ENCODE measurements at places on chromosomes 7 and 10. TPM values are rescaled to one million over a fixed set of nuclear protein-coding genes. Genes with fewer than 3 reads are reported as not detected.

CRYGN gene
- 0.41 TPM for total RNA-seq

FOXI2 gene
- total RNA-seq = 0.08 TPM

SGCE gene
- total RNA-seq = 20.1 TPM

NRBF2 gene
- total RNA-seq = 8.9 TPM

VIPR2 gene
- 17.5 TPM for total RNA-seq

- H3K36me3 ChIP-seq = peaks cover 9% of the 10 kb centered on the region
- no peak for DNase-seq
- no peaks in the 10 kb centered on the region for H3K27me3 ChIP-seq
- H3K27ac ChIP-seq = peak overlapping the region; percentile 93
Measured at GRCh38 chr7:139683137-139683921, 94.5 kb downstream of the HIPK2 start.

- no peaks in the 10 kb centered on the region for H3K36me3 ChIP-seq
- no peak for DNase-seq
- H3K27ac ChIP-seq = no peak overlapping the region
- peaks cover 50% of the 10 kb centered on the region for H3K4me1 ChIP-seq
- H3K4me3 ChIP-seq = peak overlapping the region; percentile 95
- H3K27me3 ChIP-seq = no peaks in the 10 kb centered on the region
Measured at GRCh38 chr10:14879928-14880193, 1.2 kb downstream of the SUV39H2 start.

- no peaks in the 10 kb centered on the region for H3K36me3 ChIP-seq
- no peak for DNase-seq
- no peak overlapping the region for H3K4me3 ChIP-seq
- H3K27ac ChIP-seq = no peak overlapping the region
- H3K27me3 ChIP-seq = peaks cover 61% of the 10 kb centered on the region
Measured at GRCh38 chr7:70830060-70830395, 301.9 kb upstream of the GALNT17 start.

- DNase-seq = no peak
- no peaks in the 10 kb centered on the region for H3K4me1 ChIP-seq
- peaks cover 77% of the 10 kb centered on the region for H3K27me3 ChIP-seq
- no peaks in the 10 kb centered on the region for H3K36me3 ChIP-seq
Measured at GRCh38 chr7:157589680-157590079, 252.9 kb downstream of the DNAJB6 start.

DNA sequence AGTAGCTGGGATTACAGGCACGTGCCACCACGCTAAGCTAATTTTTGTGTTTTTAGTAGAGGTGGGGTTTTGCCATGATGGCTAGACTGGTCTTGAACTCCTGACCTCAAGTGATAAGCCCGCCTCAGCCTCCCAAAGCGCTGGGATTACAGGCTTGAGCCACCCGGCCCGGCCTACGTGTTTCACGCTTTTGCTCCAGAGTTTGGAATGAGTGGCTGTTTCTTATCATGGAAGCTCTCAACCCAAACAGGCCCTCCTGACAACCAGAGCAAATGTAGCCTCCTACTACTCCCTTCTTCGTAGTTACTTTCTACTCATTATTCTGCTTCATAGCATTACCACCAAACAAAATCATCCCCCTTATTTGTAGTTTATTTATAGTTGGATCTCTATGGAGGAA lies 26.8 kb upstream of the CASD1 start:
- peaks cover 5% of the 10 kb centered on the region for H3K4me1 ChIP-seq
- H3K4me3 ChIP-seq = no peak overlapping the region
- DNase-seq = no peak
- H3K36me3 ChIP-seq = no peaks in the 10 kb centered on the region
- H3K27ac ChIP-seq = no peak overlapping the region

GRCh38 chr7:118186501-118186900 lies 2.5 kb downstream of the LSM8 start:
- peaks cover 41% of the 10 kb centered on the region for H3K4me1 ChIP-seq
- peaks cover 39% of the 10 kb centered on the region for H3K36me3 ChIP-seq
- no peak for DNase-seq
- no peak overlapping the region for H3K27ac ChIP-seq
- no peak overlapping the region for H3K4me3 ChIP-seq

DNA sequence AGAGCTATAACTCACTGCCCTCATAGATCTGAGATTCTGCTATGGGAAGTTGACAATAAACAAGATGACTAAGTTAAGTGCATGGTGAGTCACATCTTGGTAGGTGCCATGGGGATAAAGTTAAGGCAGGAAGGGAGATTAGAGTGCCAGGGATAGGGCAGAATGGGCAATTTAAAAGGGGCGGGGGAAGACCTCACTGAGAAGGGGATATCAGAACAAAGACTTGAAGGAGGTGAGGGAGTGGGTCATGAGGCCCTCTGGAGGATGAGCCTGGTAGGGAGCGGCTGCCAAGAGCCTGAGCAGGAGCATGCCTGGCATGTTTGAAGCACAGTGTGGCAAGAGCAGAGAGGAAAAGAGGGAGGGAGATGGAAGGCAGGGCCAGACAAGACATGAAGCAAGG lies 34.8 kb upstream of the INMT start:
- H3K27me3 ChIP-seq = no peaks in the 10 kb centered on the region
- no peak for DNase-seq
- H3K4me1 ChIP-seq = no peaks in the 10 kb centered on the region
- H3K27ac ChIP-seq = no peak overlapping the region
- H3K4me3 ChIP-seq = no peak overlapping the region

DNA sequence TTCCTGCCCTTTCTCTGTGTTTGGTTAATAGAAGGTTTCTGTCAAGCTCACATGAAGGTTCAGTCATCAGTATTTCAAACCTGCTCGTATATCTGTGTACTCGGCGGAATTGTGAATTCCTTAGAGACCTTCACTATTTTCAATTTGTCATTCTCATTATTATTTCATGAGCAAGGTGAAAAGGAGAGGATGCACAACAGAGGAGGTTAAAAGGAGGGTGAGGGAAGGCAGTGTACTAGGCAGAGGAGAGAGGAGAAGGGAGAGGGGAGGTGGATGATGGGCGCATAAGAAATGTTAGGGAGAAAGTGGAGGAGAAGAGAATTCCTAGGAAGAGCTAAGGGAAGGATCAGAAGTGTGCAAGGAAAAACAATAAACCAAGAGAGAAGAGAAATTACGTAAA lies 185.0 kb upstream of the COBL start:
- DNase-seq = no peak
- peaks cover 7% of the 10 kb centered on the region for H3K27me3 ChIP-seq
- no peaks in the 10 kb centered on the region for H3K4me1 ChIP-seq
- H3K4me3 ChIP-seq = no peak overlapping the region
- H3K27ac ChIP-seq = no peak overlapping the region

DNA sequence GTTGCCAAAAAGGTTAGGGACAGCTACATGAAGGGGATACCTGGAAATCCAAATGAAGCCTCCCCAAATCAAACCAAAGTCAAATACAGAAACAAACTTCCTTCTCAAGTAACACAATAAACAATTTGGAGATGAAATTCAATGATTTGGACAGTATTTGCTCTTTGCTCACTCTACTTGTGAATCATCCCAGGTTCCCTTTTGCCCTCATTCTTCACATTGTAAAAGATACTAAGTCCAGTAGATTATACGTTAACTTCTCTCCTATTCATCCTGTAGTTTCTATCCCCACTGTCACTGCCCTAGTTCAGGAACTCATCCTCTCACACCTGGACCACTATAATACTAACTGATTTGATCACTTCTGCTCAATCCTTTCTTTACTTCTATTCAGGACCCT lies 28.3 kb downstream of the FZD1 start:
- no peak overlapping the region for H3K27ac ChIP-seq
- H3K4me3 ChIP-seq = no peak overlapping the region
- H3K4me1 ChIP-seq = no peaks in the 10 kb centered on the region
- H3K36me3 ChIP-seq = no peaks in the 10 kb centered on the region
- H3K27me3 ChIP-seq = peaks cover 6% of the 10 kb centered on the region

DNA sequence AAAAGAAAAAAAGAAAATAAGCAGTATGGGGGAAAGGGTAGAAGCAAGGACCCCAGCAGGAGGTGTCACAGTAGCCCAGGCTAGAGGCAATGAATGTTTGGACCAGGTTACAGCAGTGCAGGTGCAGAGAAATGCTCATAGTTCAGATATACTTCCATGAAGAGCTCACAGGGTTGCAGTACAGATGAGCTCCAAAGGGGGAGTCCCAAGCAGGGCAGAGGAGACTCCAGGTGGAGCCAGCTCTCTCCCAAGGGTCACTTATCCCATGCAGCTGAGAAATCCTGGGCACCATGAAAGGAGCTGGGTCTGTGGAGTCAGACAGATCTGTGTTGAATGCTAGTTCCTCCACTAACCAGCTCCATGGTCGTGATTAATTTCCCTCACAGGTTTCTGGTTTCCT lies 174.9 kb downstream of the C7orf25 start:
- no peak overlapping the region for H3K27ac ChIP-seq
- no peak overlapping the region for H3K4me3 ChIP-seq
- DNase-seq = no peak
- H3K4me1 ChIP-seq = no peaks in the 10 kb centered on the region

DNA sequence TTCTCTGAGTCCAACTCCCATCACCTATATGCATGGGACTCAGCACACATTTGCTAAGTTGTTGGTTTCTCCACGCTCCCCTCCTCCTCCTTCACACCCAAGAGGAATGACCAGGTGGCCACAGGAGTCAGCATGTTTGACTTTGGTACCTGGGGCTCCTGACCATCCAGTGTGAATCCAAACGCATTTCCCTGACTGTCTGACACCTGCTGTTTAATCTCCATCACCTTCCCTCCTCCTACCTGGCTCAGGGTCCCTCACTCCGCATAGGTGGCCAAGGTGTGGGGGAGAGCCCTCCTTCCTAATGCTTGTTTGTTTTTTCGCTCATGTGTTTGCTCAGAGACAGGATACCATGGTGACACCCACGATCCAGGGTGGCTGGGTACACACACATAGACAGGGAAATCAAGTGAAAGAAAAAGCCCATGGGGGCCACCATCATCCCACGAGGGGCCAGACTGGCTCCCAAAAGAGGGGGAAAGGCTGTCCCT lies 194.9 kb downstream of the KCNMA1 start:
- no peak for DNase-seq
- H3K27ac ChIP-seq = no peak overlapping the region
- no peak overlapping the region for H3K4me3 ChIP-seq
- H3K36me3 ChIP-seq = no peaks in the 10 kb centered on the region

DNA sequence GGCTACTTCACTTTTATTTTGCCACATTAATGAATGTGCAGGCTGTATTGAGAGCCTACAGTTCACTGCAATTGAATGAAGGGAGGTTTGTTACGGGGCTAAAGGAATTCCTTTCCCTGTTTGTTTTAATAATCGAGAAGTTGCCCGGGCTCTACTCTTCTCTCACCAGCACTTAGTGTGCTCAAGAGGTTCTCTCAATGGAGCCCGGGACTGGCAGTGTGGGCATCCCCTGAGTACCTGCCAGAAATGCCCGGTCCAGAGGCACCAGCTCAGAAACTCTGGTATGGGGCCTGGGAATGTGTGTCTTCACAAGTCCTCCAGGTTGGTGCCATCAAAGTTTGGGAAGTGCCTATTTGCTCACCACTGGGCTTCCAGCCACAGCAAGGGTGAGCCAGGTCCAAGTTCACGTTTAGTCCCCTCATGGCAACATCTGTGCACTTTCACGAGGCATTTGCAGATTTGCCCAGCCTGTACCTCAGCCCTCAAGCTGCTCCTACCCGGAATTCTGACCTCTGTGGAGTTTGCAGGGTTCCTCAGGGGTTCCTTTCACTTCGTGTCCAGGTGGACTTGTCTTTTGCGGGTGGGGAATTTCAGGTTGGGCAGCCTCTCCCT lies 622.4 kb downstream of the SDK1 start:
- DNase-seq = no peak
- no peak overlapping the region for H3K4me3 ChIP-seq
- peaks cover 12% of the 10 kb centered on the region for H3K27me3 ChIP-seq

DNA sequence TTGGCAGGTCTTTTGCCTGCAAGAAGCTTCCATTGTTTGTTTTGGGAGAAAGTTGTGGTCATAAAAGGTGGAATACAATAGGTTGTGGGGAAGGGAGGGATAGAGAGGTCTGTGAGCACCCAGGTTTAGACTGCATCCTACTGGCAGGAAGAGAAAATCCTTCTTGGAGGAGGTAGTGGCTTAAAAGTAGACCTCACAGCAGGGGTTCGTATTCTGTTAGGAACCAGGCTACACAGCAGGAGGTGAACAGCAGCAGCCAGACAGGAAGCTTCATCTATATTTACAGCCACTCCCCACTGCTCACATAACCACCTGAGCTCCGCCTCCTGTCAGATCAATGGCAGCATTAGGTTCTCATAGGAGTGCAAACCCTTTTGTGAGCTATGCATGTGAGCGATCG lies 245.3 kb downstream of the NSUN6 start:
- H3K4me1 ChIP-seq = peaks cover 54% of the 10 kb centered on the region
- H3K36me3 ChIP-seq = peaks cover 6% of the 10 kb centered on the region
- H3K27me3 ChIP-seq = no peaks in the 10 kb centered on the region
- H3K4me3 ChIP-seq = no peak overlapping the region
- DNase-seq = no peak

DNA sequence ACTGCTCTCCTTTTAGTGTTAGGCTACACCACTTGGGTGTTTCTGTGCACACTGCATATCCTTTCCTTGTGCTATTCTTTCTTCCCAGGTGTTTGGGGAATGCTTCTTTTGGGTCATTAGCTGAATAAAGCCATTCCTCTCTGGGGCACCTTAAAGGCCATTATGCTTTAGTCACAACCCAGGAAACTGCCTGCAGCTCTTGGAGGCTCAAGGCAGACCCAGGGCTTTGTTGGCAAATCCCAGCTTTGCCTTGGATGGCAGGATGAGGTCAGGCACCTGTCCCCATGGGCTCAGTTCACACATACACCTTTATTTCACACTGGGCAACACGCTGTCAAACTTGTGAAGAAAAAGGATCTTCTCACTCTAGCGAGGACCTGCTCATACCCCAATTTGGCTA lies 460.6 kb downstream of the CCSER2 start:
- no peaks in the 10 kb centered on the region for H3K27me3 ChIP-seq
- no peak for DNase-seq
- no peak overlapping the region for H3K27ac ChIP-seq
- H3K4me1 ChIP-seq = no peaks in the 10 kb centered on the region

- no peak overlapping the region for H3K27ac ChIP-seq
- peaks cover 56% of the 10 kb centered on the region for H3K27me3 ChIP-seq
- H3K36me3 ChIP-seq = no peaks in the 10 kb centered on the region
- H3K4me1 ChIP-seq = no peaks in the 10 kb centered on the region
- no peak for DNase-seq
Measured at GRCh38 chr7:101506531-101506930, 122.6 kb downstream of the MYL10 start.

DNA sequence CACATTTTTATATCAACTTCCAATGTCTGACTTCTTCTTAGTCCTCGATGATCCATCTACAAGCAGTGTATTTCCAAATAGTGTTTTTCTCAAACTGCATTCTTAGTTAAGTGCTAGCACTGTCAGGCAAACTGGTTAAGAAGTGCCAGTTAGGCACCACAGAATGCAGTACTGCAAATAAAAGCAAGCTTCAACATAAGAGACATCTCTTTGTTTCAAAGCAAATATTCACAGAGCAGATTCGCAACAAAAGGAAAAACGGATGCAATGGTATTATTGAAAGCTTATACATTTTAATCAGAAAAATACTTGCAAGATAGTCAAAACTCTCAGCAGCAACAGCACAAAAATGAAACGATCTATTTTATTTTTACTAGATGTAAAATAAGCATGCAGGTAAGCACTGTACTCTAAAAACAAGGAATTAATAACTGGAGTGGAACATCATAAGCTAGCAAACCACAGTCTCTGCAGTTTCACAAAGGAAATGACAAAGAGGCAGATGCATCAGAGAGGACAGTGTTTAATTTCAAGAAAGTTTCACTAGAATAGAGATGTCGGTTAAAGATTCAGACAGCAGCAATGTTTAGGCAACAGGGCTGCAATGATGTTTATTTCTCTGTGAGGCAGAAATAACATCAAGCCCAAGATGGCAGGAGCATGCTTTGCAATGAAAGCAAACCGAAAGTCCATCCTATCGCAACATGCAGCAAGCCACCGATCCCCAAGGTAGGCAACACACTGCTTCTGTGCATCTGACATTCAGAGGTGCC lies 82.0 kb downstream of the FGFR2 start:
- H3K27ac ChIP-seq = no peak overlapping the region
- no peak for DNase-seq

Data from left ventricle myocardium inferior (tissue), 1 donor.